Panc1 (cell line): ENCODE measurements at places on chromosomes 16 and 17.

- DNase-seq, result no peak
These were observed 3.9 kb downstream of the ACTG1 start for GRCh38 chr17:81508639-81509206.

DNA sequence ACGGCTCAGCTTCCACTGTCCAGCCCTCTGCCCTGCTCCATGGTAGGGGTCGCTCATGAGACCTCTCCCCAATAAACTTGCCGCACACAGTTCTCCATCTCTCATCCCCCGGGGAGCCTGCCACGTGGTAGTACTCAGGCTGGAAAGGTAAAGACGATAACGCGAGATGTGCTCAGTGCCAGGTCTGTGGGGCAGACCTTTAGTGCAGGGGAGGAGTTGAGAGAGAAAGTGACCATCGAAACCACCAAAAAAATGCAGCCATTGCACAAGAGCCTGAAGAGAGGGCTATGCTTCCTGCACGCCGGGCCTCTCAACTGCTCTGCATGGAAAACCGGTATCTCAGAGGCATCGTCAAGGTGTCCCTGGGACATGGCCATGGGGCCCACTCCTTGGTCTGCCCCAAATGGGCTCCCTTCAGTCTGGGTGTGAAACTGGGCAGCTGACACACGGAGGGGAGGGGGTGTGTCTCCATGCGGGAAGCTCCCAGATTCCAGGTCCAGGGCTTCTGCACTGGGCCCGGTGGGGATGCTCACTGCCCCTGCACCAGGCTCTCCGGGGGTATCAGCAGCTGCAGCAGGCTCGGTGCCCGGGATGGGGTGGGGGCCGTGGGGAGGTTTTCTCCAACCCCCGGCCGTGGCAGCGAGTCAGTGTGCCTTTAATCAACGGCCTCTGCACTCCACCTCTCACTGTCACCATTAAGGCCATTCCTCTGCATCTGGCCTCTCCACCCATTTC, 4.7 kb upstream of the AANAT start:
- DNase-seq, result no peak

GRCh38 chr16:314351-314750, 31.4 kb downstream of the PDIA2 start:
- DNase-seq, result no peak

- DNase-seq, result no peak
These were observed 5.9 kb upstream of the SDK2 start for GRCh38 chr17:73650140-73650539.

- no peak for DNase-seq
These were observed 127.7 kb upstream of the MYOCD start for GRCh38 chr17:12538003-12538402.

DNA sequence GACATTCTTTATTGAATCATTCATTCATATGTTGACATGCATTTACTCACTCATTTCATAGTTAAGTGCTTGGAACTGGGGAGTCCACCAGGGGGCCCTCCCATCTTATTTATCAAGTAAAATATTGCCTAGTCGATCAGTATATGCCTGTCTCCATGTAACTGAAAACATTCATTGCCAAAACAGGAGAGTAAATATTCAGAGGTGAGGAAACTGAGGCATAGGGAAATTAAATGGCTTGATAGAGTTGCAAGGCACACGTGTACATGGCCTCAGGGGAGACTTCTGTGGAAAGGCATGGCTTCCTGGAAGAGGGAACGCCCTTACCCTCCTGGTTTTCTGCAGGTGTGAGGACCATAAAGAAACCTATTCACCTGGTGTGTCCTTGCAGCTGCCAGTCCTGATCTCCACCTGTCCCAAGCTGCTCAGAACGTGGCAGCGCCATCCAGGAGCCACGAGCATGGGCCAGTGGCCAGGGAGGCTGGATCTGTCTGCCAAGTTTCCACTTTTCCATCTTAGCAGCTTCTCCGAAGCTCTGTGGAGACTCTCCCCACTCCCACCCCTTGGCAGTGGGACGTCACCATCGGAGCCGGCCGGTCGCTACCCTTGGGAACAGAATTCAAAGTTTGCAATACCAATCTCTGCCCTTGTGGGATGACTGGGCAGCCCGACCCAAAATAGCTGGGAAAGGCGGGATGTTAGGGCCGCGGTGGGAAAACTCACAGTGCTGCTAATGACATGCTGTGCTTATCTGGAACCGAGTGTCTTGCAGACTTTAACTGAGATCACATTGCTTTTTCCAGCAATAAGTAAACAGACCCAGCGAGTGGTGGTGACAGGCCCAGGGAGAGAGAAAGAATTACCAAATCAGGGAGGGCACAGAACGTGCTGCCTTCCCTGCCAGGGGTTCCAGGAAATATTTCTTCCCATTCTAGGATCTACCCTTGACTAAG, 4.1 kb upstream of the C1QTNF1 start:
- DNase-seq, result peak; percentile 18

DNA sequence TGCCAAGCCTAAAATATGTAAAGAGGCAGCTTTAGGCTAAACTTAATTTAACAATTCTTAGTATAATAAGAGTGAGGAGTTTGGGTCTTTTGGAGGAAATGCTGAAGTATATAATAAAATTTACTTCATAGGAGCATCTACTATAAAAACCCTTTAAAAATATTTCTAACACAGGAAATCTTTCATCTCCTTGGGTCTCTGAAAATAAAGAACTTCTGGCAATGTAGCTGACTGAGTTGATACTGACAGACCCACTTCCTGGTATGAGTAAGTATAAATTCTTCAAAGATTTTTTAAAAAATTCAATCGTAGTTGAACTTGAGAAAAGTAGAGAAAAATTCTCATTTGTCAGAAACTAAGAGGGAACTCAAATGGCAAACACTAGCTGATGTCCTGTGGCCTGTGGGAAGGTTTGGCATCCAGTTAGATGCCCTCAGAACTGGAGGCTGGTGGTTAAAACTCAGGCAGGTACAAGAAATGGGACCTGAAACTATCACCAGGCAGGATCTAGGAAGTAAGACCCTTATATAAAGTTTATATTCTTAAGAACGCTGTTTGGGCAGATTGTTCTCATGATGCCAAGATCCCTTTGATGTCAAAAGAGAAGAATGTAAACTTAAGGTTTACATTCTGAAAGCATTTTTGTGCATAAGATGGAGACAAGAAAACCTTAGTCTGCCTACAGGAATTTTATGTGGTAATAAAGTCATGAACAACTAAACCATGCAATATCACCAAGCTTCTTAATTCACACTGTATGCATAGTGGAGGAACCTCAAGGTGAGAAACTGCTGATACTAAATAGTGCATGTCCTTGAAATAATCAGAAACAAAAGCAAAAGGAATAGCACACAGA, 6.2 kb downstream of the KRTAP4-6 start:
- DNase-seq, result no peak

DNA sequence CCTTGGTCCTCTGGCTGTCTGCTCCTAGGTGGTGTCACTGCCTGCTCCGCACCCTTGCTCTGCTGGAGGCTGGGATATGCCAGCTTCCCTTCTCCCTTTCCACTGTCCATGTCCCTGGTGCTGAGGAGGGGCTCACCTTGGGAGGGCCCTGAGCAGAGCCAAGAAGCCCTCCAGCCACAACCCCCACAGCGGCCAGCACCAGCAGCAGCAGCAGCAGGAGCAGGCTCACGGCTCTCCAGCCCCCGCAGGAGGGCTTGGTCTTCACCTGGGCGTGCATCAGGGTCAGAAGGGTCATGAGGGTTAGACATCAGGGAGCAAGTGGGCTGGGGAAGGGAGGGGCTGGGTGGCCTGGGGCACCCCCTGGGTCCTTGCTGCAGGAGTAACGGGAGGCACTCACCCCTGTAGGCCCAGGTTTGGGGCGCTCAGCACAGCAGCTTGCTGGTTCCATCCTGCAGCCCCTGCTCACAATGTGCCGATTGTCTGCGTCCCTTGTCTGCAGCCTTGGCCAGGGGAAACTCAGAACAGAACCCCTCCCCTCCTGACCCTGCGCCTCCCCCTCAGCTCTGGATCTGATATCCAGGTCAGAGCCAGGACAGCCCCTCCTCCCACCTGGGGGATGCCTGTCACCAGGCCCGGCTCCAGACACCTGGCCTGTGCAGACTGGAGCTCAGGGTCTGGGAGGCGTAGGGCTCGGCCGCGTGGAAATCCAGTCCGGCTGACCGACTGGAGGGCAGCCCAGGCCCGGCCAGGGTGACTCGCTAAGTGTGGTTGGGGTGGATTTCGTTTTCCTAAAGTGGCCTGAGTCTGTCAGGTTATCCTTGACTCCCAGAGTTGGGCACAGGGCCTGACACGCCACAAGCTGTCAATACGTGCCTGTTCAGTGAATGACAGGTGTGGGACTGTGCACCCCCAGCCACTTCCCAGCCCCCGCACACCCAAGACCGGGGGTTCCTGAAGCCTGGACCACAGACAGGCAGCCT, at the start of gene BRICD5:
Gene BRICD5, minus strand, starts transcription at position 478 of the 980 bp plus-strand sequence. Its CDS starts 30 bp downstream, at position 448.
- no peak for DNase-seq

DNA sequence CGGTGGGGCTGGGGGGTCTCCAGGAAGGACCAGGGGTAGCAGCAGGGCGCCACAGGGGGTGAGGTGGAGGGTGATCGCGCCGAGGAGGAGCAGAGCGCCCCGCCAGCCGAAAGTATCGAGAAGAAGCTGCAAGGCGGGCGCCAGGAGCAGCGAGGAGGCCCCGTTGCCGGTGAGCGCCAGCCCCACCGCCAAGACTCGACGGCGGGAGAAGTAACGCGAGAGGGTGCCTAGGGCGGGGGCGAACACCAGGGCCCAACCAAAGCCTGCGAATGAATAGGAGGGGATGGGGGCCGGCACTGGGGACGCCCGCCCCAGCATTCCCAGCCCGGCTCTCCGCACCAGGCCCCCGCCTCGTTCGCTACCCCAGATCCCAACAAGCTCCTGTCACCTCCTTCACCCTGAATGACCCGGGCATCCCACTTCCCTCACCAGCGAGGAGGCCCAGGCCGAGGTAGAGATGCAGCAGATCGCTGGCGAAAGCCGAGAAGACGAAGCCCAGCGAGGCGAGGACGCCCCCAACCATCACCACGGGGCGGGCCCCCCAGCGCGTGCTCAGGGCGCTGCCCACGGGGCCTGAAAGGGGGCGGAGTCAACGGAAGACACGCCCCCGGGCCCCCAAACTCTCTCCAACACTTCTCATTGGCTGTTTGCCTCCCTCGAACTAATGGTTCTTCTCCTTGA, 1.3 kb downstream of the SLC16A11 start:
- DNase-seq, result no peak

DNA sequence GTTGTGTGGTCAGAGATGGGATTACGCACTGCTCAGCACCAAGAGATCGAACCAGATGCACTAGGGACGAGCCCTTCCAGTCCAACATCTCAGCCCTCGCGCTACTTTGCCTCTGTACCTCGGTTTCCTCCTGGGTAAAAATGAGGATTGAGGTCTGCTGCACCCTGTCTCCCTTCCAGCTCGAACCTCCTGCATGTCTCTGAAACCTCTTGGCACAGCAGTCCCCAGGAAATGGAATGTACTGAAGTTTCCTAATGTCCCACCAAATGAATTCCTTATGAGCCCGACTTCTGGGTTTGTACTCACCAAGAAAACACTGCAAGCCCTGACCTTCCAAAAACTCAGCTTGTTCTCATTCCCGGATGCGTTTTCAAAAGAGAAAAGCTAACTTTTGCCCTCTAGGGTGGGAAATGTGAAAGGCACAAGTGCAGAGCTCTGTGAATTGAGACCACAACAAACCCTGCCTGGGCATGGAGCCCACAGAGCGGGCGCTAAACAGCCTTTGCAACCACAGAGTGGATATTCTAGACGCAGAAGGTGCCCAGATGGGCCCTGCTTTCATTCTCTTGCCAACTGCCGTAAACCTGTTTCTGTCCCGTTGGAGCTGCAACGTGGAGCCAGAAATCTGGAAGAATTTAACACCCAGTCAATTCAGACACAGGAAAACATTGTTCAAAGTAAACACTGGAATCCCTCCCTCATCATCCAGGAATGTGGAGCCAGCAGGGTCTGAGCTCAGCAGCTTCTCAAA, 10.3 kb downstream of the CDRT4 start:
- no peak for DNase-seq

DNA sequence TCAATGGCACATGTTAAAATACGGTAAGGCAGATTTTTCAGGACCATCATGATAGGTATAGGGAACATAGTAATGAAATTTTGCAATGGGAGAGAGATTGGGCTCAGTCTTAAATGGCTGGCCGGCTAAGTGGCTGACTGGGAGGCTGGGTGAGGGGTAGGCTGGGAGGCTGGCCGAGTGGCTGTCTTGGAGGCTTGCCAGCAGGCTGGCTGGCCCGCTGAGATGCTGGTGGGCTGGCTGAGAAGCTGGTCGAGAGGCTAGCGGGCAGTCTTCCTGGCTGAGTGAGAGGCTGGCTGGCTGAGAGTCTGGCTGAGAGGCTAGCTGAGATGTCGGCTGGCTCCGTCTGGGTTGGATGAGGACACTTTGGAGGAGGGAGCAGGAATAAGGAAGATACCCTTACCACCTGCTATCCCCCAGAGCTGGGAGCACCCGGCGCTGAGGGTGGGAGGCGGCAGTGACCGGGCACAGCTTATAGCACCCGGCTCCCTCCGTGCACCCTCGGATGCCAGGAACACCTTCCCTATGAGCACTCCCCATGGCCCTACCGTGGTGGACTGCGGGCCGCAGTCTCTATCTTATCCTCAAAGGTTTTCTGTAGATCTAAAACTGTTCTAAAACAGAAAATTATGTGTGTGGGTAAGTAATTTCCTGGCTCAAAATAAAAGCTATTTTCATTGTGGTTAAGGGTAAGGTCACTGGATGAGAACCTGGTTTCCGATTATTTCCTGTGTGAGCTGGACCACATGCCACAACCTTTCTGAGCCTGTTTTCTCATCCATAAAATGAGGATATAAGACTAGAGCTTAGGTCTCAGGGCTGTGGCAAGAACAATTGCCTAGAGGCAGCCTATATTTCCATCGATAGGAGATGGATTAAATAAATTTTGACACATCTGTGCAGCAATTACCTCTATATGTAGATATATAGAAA, 34.5 kb upstream of the TMC5 start:
- no peak for DNase-seq

DNA sequence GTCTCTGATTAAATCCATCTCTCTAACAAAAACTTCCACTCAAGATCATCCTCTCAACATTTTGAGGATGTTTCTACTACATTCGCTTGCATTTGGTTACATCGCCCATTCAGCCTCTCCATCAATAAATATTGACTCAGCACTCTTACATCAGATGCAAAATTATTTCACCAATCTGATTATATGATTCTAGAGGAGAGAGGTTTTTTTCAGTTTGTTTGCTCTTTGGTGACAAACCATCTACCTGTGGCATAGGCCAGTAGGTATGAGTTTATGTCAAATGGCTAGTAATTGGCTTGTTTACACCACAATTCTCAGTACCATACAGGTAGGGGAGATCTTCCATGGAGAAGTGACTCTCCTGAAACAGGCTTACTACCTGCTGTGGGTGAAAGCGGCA, 52.3 kb downstream of the TOX3 start:
- no peak for DNase-seq

GRCh38 chr16:86343027-86343795, 167.1 kb upstream of the FOXF1 start:
- DNase-seq, result no peak
